ENCODE measurements at places on chromosomes 2 and 18.

GRCh38 chr2:191637182-191638078 lies 40.5 kb upstream of the NABP1 start:
- DNase-seq = no peak

DNA sequence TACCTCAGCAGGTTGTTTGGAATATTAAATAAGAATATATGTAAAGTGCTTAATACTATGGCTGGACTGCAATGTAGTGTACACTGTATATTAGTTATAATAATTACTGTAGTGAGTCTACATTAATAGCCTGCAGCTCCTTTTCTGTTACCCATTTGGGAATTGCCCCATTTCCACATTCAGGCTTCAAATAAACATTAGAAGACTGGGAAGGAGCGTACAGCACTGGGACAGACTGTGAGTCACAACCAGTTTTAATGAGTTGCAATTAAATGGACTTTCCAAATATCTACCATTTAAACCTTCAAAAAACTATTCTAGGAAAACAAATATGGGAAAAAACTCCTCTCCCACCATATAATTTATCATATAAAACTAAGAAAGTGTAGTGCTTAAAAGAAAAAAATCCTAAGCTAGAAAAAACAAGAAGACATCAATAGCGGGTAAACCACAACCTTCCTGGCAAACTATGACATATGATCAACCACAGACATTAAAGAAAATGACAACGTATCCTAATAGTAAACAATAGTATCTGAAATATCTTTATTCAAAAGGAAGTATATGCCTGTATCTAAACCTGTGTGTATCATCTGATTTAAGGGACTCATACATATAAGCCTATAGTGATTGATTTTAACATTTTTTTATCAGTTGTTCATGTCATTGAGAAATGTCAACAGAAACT lies 86.1 kb downstream of the TRIP12 start:
- no peak for DNase-seq

DNA sequence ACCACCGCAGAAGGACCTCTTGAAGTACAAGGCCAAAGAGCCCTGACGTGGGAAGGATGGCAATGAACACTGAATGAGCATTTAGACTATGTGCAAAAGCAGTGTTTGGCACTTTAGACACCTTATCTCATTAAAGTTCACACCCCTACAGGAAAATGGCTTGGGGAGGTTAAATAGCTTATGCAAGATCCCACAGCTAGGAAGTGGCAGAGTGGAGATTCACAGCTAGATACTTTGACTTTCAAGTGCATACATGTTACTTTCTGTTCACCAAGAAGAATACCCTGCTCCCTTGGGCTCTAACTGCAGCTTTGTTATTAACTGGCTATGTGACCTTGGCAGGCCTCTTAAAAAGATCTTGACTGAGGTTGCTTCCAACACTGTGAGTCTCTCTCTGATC lies 58.2 kb downstream of the ICOS start:
- no peak for DNase-seq

GRCh38 chr2:78768016-78768415 lies 257.5 kb upstream of the REG3G start:
- no peak for DNase-seq

GRCh38 chr2:55010915-55011314 lies 39.3 kb downstream of the RTN4 start:
- DNase-seq = no peak

GRCh38 chr2:237201461-237202287 lies 116.0 kb downstream of the COPS8 start:
- DNase-seq = no peak

- no peak for DNase-seq
These were observed 112.3 kb downstream of the RNF144A start for GRCh38 chr2:7029291-7030059.

Measured in activated gamma-delta T cell treated with anti-CD3 and anti-CD28 coated beads, Interleukin-2, amount 50 U/mL, for 16 hours (primary cell).